ENCODE measurements at places on chromosomes 2 and 18.

DNA sequence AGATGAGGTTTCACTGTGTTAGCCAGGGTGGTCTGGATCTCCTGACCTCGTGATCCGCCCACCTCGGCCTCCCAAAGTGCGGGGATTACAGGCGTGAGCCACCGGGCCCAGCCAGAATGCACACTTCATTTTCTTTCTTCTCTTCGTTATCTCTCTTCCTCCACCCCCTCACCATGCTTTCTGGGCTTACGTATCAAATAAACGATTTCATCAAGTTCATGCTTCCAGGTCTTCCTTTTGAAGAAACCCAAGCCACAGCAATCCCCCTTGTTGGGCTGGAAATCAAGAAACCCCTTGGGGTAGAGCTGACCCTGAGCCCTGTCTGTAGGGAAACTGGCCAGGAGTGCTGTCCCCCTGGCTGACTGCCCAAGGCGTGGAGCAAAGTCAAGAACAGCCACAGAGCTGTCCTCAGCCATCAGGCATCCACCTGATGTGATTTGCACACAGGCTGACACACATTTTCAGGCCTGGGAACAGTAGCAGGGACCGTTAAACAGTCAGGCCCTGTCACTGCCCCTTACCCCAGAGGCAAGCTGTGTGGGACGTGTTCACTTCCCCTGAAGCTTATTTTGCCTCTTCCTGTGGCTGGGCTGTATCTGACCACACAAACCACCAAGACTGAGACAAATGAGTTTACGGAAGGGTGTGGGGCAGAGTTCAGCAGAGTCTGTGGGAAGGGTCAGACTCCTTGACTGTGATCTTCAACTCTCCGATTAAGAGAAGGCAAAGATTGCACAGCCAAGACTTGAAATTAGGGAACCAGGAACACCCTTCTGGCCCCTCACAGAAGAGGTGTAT lies 15.1 kb upstream of the NMUR1 start:
- peak; percentile 65 for DNase-seq

GRCh38 chr2:142189501-142189900 lies 58.7 kb upstream of the LRP1B start:
- no peak for DNase-seq

DNA sequence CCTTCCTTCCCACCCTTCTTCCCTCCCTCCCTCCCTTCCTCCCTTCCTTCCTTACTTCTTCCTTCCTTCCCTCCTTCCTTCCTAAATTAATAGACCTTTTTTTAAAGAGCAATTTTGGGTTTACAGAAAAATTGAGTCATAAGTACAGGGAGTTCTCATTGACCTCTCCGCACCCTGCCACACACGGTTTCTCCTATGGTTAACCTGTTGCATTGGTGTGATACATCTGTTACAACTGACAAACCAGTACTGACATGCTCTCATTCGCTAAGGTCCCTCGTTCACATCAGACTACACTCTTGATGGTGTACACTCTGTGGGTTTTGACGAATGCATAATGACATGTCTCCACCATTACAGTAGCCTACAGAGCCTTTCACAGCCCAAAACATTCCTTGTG lies 11.6 kb upstream of the SDC1 start:
- DNase-seq: no peak

- DNase-seq: no peak
Observed at GRCh38 chr18:58258692-58259342, 214.8 kb downstream of the NEDD4L start.

- no peak for DNase-seq
Observed at GRCh38 chr2:190182071-190182524, 119.6 kb upstream of the MSTN start.

Measured in activated naive CD4-positive, alpha-beta T cell treated with anti-CD3 and anti-CD28 coated beads for 36 hours (primary cell).